ENCODE measurements at places on chromosomes 3 and 15.

DNA sequence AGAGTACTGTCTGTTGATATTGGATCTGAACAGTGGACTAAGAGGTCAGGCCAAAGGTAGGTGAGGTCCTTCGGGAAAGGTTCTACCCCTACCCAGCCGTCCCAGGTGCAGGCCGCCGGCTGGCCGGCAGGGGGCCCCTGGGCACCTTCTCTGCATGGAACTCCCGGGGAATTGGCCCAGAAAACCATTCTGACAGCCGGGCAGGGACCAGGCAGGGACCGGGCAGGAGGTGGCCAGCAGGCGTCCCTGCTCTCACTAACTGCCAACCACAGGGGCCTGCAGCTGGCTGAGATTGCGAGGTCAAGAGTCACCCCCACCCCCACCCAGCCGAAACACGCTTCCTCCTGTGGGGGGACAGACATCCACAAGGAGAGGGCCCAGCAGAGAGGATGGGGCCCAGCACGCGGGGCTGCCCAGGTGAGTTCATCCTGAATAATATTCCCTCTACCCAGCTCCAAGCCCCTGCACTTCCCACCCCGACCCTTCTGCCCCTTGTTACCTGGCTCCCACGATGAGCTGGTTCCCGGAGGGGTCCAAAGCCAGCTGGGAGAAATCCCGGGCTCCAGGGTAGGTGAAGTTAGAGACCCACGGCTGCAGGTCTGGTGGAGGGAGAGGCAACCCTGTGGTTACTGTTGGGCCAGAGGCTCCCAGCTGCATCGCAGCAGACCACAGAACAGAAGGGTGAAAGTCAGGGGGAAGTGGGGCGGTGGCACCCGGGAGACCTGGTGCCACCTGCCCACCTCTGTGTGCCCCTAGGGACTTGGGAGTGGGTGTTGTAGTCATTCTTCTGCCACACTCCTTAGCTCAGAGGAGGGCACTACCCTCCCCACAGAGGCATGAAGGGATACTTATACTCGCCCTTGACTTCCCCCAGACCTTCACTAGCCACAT is 84.4 kb downstream of the SEMA5B start:
- DNase-seq = no peak

- DNase-seq = no peak
Measured at GRCh38 chr15:43218908-43219706, 1.7 kb downstream of the EPB42 start.

GRCh38 chr15:64500695-64501395 is 40.5 kb downstream of the ZNF609 start:
- no peak for DNase-seq

DNA sequence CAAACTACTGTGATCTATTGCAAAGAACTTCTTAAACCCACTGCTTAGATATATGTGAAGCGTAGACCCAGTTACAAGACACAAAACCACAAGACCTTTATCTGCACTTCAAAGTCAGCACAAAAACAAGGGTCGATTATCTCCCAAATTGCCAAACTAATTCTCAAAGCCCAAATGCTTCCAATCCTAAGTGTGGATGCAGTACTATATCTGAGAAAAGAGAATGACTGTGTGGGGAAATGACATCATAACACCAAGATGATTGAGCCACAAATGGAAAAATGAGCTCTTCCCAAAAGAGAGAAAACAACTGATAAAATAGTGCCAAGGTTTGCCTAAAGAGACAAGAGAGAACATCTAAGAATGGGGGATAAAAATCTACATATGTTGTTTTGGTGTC is 86.2 kb downstream of the MEIS2 start:
- DNase-seq = no peak

DNA sequence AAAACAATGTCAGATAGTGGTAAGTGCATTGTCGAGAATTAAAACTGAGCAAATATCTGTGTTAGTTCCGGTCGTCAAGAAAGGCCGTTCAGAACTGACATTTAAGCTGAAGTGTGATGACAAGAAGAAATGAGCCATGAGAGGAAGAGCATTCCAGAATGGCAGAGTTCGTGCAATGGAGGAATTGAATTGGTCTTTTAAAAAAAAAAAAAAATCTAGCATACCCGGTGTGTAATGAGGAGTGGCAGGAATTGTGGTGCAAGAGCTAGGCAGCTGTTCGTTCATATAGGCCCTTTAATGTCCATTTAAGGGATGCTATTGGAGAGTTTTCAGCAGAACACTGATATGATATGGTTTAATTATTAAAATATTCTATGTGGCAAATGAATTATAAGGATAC is 2.6 kb upstream of the GBE1 start:
- no peak for DNase-seq

GRCh38 chr15:64474846-64475245 is 14.5 kb downstream of the ZNF609 start:
- DNase-seq = no peak

GRCh38 chr15:68792901-68793766 is 27.6 kb downstream of the ANP32A start:
- no peak for DNase-seq

DNA sequence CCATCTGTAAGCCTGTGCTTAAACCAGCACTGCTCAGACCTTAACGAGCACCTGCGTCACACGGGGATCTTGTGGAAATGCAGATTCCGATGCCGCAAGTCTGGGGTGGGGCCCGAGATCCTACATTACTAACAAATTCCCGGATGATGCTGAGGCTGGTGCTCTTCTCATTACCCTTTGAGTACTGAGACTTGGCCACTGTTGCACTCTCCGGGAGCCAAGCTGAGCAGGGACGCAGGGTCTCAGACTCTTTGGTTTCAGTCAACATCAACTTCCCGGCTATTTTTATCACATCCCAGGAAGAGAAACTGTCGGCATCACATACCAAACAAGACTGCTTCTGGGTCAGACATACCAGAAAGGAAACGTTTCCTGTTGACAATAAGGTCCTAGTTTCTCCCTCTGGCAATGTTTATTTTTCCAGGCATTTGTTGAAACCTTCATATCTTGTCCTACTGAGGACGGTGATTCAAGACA is 276.6 kb downstream of the SHQ1 start:
- DNase-seq = no peak

Measured in stimulated activated CD8-positive, alpha-beta memory T cell treated with anti-CD3 and anti-CD28 coated beads, Interleukin-12 subunit alpha, Interleukin-12 subunit beta, amount 100 ng/mL, for 1 hour (primary cell).